ENCODE measurements at places on chromosomes 5 and 9. TPM values are rescaled to one million over a fixed set of nuclear protein-coding genes. Genes with fewer than 3 reads are reported as not detected.

- DNase-seq, result no peak
Measured at GRCh38 chr9:74006935-74007334, 490.2 kb upstream of the RORB start.

GRCh38 chr5:33441241-33442177 is 744 bp downstream of the TARS1 start:
- DNase-seq, result peak; percentile 83

- DNase-seq, result no peak
Measured at GRCh38 chr9:8287970-8288369, 488.4 kb upstream of the DMAC1 start.

The CDC14B gene
- total RNA-seq, result 17.2 TPM

The MROH2B gene
- not detected for total RNA-seq

The FBLL1 gene
- total RNA-seq, result 1.3 TPM

GRCh38 chr5:175290379-175290778 is 153.6 kb downstream of the DRD1 start:
- no peak for DNase-seq

GRCh38 chr5:103785569-103785968 is 223.0 kb upstream of the NUDT12 start:
- DNase-seq, result no peak

- peak; percentile 38 for DNase-seq
Measured at GRCh38 chr5:150641824-150642566, 1.5 kb downstream of the SYNPO start.

GRCh38 chr5:117255211-117256027 is 680.8 kb upstream of the SEMA6A start:
- no peak for DNase-seq

The SHOC1 gene
- total RNA-seq, result not detected

GRCh38 chr5:140205952-140206351 is 31.0 kb downstream of the CYSTM1 start:
- DNase-seq, result peak; percentile 9

- peak; percentile 77 for DNase-seq
Measured at GRCh38 chr5:75052192-75053053, at the start of gene GCNT4. GCNT4 (minus strand) TSS chr5:75052558; CDS start chr5:75030037, 22,521 bp downstream.

The PRDM9 gene
- total RNA-seq, result not detected

The LCN15 gene
- total RNA-seq, result not detected

- DNase-seq, result no peak
Measured at GRCh38 chr5:160380041-160380440, 9.6 kb upstream of the C1QTNF2 start.

- no peak for DNase-seq
Measured at GRCh38 chr5:138065102-138065501, 18.7 kb upstream of the WNT8A start.

DNA sequence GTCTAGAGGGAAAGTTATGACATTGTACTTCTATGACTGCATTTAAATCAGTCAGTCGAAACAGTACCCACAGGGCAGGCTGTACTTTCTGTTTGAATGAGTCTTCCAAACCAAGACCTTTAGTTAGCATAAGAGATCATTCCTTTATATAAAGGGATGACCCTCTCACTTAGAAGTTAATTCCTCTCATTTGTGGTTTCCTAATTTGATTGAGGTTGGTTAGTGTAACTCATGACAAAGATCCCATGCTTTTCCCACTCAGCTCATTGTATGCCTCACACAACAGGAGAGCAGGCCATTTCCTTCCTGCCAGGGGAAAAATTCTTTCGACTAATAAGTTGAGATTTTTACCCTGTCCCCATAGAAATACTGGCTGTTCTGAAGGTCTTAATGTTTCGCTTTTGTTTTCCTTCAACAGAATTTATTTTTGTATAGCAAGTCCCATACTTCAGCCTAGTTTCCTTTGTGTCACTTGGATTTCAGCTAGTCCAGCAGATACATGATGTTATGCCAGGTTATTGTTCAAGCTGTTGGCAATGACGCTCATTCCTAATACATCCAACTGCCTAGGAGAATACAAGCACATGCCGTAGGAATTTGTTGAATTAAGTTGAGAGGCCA is 500.7 kb downstream of the SPATA31D1 start:
- DNase-seq, result peak; percentile 60

The CFAP90 gene
- not detected for total RNA-seq

DNA sequence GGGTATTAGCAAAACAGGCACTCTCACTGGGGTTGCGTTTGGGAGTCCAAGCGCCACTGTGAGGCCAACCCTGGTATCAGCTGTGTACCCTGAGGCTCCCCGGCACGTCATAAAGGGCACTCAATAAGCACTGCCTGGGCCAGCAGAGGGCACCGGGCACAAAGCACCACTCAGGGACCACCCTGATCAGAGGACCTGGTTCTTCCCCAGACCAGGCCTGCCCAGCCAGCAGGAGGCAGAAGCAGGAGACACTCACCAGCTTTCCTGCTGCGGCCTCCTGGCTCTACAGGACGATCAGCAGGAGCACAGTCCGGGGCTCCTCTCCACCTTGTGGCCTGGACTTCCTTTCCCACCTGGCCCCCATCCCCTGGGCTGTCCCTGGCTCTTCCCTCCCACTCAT is 12.6 kb downstream of the MGAT1 start:
- DNase-seq, result no peak

DNA sequence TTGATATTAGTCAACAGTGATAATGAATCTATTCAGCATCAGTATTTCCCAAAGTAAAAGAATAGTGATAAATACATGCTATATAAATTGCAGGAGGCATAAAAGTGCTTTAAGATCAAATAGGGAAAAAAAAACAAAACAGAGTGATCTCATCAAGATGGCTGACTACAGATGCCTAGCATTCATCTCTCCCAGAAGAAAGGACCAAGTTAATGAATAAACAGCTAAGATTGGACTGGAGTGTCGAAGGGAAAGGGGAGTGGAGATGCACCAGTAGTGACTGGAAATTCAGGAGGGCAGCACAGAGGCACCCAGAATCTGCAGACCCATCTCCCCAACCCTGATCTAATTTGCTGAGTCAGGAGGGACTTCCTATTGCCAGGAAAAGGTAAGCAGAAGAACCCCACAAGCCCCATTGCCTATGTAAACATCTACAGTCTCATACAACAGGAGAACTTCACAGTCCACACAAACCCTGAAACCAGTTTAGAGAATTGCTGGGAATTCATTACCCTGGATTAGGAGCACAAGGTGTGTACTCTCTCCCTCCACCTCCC is 699.4 kb downstream of the PTPRD start:
- DNase-seq, result no peak

DNA sequence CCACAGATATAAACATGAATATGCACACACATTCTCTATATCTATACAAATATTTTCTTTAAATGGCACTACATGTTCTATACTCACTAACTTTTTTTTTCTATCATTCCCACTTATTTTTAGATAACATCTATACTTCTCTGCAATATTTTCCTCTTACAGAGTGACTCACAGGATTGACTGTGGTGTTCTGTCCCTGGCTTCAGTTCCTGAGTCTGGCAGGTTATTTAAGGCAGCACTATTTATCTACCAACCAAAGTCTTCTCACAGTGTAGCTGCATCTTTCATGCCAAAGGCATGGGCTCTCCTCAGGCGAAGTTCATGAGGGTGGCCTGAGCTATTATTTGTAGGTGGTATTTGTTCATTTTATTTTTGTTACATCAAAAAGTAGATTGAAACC is 409.0 kb downstream of the PRR16 start:
- peak; percentile 48 for DNase-seq

The FST gene
- total RNA-seq, result 87.0 TPM

- DNase-seq, result no peak
Measured at GRCh38 chr5:62124266-62124665, 181.7 kb upstream of the KIF2A start.

The LCN2 gene
- total RNA-seq, result not detected

The DMRT2 gene
- total RNA-seq, result not detected

- DNase-seq, result no peak
Measured at GRCh38 chr5:111366388-111366787, 142.2 kb downstream of the CAMK4 start.

DNA sequence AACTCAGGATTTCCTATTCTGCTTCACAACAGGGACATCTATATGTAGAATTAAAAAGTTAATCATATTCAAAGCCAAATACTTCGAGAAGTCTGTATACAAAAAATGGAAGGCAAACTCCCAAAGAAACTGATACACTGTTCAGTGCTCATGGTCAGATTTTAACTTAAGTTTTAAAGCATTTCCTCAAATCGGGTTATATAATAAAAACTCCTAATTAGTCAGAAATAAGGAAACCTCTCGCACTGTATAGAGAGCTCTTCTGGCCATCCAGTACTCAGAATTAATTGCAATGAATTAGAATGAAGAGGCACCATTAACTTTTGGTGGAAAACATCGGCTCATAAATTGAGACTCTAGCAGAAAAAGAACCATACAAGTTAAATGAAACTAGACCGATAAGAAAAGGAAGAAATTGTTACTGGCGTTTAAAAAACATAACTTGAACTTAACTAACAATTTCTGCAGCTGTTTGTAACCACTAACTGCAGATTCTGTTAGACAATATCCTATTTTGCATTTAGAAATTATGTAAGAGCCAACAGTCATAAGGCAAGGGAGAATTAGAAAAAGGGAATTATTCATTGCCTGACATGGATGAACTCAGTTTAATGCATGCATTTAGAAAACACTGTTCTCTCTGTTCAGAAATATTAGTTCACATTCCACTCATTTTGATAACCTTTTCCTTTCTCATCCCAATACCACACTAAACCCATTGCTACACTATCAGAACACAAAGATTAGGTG is 96.6 kb downstream of the FNBP1 start:
- DNase-seq, result no peak

DNA sequence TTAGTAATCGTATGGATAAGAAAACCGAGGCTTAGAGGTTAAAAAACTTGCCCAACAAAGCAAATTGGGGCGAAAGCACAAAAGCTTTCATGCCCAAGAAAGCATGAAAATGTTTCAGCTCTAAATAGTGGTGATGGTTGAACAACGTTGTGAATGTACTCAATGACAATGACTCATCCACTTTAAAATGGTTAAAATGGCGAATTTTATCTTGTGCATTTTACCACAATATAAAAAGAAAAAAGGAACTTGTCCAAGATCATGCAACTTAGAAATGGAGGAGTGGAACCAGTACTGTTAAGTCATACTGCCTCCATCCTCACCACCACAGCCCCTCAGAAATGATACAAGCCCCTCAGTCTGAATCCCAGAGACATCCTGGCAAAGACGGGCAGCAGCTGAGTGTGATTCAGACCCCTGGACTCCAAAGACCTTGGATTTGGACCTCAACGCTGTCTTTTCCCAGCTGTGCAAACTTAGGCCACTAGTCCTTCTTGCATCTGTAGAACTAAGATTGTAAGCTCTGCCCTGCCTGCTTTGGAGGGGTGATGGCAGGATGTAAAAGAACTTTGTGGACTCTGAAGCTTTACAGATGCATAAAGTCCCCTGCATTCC is 158.4 kb downstream of the GABBR2 start:
- DNase-seq, result peak; percentile 56

The MYOZ3 gene
- total RNA-seq, result 0.32 TPM

DNA sequence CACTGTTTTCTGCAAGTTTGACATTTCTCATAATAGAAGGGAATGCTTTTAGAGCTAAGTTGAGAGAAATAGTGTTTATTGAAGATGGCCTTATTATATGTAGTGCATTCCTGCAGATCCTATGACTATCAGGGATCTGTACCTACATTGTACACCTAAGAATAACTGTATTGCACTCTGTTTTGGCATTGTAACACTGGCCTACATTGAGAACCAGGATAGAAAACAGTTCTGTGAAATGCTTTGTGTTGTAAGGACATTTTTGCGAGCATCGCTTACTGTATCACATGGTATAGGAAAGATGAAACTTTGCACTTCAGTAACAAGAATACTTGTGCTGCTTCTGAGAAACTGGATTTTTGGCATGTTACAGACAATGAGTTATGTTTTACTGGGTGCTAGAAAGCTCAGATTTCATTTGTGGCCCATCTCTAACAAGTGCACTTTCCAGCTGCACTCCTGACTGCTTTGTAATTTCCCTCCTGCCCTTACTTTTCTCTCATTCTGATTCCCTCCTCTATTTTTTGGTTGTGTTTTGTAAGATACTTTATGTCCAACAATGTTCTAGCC is 30.6 kb downstream of the C9orf85 start:
- no peak for DNase-seq

The KIAA0825 gene
- 7.0 TPM for total RNA-seq

DNA sequence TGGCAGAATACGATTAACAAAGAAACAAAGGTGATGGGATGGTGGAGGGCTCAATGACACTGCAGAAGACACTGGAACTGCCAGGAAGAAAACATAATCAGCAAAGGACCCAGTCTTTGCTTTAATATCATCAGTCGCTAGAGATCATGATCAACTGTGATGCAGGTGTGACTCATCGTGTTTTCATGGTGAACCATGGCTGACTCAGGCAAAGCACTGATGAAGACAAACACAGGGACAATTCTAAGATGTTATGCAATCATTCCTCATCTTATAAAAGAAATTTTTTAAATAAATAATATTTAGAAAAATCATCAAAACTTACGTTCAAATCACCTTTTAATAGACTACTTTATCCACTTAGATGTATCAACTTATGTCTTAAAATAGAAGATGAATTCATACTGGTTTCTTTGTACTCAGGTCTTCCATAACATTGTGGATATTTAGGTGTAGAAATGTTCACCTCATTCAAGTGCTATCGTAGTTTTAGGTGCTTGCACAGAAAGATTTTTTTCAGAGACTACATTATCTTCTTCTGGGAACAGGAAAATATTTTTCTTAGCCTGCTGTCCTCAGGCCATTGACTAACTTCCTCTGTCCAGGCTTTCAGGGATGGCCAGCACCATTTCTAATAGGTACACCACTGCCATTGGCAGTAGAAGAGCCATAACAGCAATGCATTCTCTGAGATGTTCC is 673.4 kb upstream of the MEF2C start:
- peak; percentile 98 for DNase-seq

The SPAAR gene
- total RNA-seq, result not detected

The RANBP3L gene
- total RNA-seq, result not detected

GRCh38 chr5:89493414-89493813 is 610.4 kb upstream of the MEF2C start:
- no peak for DNase-seq

- DNase-seq, result no peak
Measured at GRCh38 chr5:140248414-140248813, 54.5 kb downstream of the PFDN1 start.

The OR13C9 gene
- total RNA-seq, result not detected

DNA sequence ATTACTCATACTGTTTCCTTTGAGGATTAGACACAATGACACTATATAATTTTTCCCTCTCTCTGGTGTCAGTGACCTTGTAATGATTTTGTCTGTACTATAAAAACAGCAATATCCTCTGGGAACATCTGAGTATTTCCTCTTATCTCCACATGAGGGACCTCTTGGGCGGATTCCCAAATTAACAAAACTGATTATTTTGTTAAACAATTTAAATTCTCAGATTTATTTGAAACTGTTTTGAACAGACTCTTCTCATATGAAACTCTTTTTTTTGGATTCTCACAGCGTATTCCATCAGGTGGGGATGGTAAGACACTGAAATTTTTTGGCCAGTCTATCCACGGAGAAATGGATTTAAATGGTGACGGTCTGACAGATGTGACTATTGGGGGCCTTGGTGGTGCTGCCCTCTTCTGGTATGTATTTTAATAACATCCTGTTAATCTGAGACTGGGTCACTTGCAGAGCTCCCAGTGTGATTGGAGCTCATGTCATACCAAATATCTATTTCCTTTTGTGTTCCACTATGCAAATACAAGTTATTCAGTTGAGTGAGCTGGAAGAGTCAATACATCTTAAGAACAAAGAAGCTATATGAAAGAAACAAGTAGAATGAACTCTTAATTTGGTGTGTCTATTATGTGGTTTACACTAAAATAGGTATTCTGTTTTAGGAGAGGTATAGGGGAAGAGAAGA is 73.8 kb upstream of the ITGA2 start:
- peak; percentile 79 for DNase-seq
